T-helper 1 cell treated with Interleukin-12 subunit alpha and Interleukin-12 subunit beta and Interleukin-4 antibody, amounts not matched to agents 30 ng/mL and 1 ng/mL, for 36 hours (primary cell): ENCODE measurements at places on chromosomes 12 and 14. TPM values are rescaled to one million over a fixed set of nuclear protein-coding genes. Genes with fewer than 3 reads are reported as not detected.

LRTM2 gene
- 0.41 TPM in 1 of 2 replicates, not detected in the other for total RNA-seq

PLEKHG3 gene
- 53.8 and 54.4 TPM in 2 replicates for total RNA-seq

KRT2 gene
- total RNA-seq, result 0.20 and 0.27 TPM in 2 replicates

KRT72 gene
- total RNA-seq, result 1.6 and 1.7 TPM in 2 replicates

OVCH1 gene
- total RNA-seq, result not detected in 2 replicates

TCL1B gene
- total RNA-seq, result not detected in 2 replicates

RASSF8 gene
- total RNA-seq, result 0.51 and 1.6 TPM in 2 replicates

PLEKHD1 gene
- total RNA-seq, result 0.12 and 0.20 TPM in 2 replicates

AEBP2 gene
- total RNA-seq, result 62.1 and 64.8 TPM in 2 replicates
